ENCODE measurements at places on chromosomes 1 and 21.

DNA sequence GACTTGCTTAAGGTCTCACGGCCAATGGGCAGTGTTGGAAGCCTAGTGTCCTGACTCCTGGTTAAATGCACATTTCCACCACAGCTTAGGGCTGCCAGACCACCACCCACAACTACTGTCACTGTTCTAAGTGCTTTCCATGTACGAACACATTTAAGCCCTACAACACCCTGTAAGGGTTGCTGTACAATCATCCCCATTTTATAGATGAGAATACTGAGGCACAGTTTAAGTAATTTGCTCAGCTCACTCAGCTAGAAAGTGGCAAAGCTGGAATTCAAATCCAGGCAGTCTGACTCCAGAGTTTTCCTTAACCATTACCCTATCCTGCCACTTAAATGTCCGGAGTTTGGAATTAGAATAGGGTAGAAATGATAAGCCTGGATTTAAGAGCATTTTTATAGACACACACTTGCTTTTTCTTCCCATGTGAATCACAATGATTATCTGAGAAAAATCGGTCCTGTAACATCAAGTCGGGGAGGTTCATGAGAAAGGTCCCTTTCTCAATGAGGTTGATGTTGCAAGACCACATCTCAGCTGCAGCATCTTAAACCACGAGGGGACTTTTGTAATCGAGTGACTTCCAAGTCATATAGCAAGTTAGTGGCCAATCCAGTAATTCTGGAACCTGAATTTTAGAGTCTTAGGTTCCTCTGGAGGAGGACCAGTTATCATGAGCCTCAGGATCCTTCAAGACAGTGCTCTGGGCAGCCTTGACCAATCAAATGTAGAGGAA, 8.6 kb downstream of the E2F2 start:
- DNase-seq = no peak

- DNase-seq = no peak
Measured at GRCh38 chr1:61337037-61337436, 254.7 kb downstream of the NFIA start.

DNA sequence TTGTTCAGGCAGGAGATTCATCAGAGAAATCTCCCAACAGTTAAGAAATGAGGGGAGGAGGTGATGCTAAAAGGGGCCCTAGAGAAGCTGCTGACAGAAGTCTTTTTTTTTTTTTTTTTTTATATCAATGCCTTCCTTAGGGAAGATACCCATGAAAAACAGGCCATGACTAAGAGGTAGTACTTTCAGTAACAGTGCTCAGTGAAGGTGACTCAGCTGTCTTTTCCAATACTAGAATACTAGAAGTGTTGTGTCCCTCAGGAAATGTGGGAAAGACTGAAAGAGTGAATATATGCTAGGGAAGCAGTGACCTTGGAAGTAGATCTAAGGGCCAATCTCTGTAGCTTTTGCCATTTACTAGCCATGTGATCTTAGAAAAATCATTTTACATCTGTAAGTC, 52.4 kb upstream of the SLFNL1 start:
- no peak for DNase-seq

- peak; percentile 96 for DNase-seq
Measured at GRCh38 chr1:8815582-8816151, 1.8 kb downstream of the RERE start.

DNA sequence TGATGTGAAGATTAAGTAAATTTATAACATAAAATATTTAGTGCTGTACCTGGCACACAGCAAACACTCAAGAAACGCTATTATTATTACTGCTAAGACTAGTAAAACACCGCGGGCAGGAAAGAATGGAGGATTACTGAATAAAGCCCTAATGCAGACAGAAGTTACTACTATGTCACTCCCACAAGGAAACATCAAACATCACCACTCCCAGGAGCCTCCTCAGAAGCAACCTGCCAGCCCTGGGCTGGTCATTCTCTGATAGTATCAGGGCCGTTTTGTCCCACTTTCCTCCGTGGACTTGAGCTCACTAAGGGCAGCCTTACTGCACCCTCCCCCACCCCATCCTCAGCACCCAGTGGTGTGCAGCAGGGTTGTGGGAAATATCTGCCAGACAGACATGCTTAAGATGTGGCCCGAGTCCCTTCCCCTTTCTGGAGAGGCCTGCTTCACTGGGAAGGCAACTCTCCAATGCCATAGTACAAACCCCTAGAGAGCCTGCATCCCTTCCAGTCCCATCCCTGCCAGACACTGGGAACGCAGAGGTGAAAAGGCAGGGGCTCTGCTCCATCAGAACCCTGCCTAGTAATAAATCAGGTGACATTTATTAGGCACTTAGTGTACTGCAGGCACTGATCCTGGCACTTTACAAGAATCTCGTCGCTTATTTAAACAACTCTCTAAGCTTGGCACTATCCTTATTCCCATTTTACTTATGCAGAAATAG, 41.7 kb upstream of the ECE1 start:
- DNase-seq = no peak

- peak; percentile 55 for DNase-seq
Measured at GRCh38 chr1:181087400-181087901, 1.0 kb upstream of the IER5 start.

All from pons (tissue), 1 donor.